ENCODE measurements at places on chromosomes 5 and 9. TPM values are rescaled to one million over a fixed set of nuclear protein-coding genes. Genes with fewer than 3 reads are reported as not detected.

ARL14EPL gene
- total RNA-seq: not detected

PCDHGB4 gene
- total RNA-seq: 6.3 TPM

HTR4 gene
- total RNA-seq: not detected

TAF1L gene
- total RNA-seq: not detected

TMEM215 gene
- not detected for total RNA-seq

SLC36A3 gene
- not detected for total RNA-seq

HRH2 gene
- total RNA-seq: not detected

CYLC2 gene
- not detected for total RNA-seq

NR5A1 gene
- not detected for total RNA-seq

LHX6 gene
- not detected for total RNA-seq

UTP15 gene
- 42.9 TPM for total RNA-seq

IFNA13 gene
- not detected for total RNA-seq

SOX30 gene
- not detected for total RNA-seq

INSL6 gene
- total RNA-seq: not detected

OR1J2 gene
- not detected for total RNA-seq

ADAMTS2 gene
- total RNA-seq: not detected

PCDHB2 gene
- total RNA-seq: not detected

OTULINL gene
- total RNA-seq: not detected
